ENCODE measurements at places on chromosomes 11 and 22.

- DNase-seq, result no peak
Measured at GRCh38 chr11:132728026-132728425, 804.3 kb downstream of the OPCML start.

GRCh38 chr11:35747668-35748067 is 85.1 kb downstream of the TRIM44 start:
- DNase-seq, result no peak

DNA sequence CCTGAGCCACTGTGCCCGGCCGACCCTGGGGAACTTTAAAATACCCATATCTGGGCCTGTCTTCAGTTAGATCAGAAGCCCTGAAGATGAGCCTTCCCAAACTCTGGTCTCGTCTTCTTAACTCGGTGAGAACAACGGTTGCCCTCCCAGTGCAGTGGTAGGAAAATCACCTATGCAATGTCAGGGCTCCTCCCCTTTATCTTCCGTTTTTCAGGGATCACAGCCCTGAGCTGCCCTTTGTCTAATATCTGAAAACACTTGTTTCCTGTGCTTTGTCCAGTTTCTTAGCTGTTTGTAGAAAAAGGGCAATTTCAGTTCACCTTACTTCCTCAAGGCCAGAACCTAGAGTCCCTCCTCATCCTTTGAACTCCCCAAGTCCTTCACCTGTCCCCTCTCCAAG is 9.4 kb downstream of the DRAP1 start:
- no peak for DNase-seq

DNA sequence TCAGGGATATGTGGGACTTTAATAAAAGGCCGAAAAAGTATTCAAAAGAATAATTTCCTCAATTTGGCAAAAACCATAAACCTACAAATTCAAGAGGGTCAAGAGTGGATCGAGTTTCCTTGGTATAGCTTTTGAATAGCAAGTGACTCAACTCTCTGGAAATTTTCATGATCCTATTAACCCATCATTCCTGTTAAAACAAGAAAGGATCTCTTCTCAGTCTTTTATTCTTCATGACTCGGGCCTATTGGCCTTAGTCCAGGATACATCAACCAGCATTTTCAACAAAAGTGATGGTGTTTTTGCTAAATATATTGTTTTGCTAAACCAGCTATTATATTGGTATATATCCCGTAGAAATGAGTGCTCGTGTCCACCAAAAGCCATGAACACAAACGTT is 110.3 kb downstream of the ATXN10 start:
- no peak for DNase-seq

GRCh38 chr11:36007127-36007655 is 63.3 kb downstream of the LDLRAD3 start:
- DNase-seq, result no peak

GRCh38 chr11:128911701-128912100 is 20.5 kb downstream of the KCNJ5 start:
- no peak for DNase-seq

- DNase-seq, result no peak
Measured at GRCh38 chr11:76023236-76024068, 182.8 kb downstream of the WNT11 start.

DNA sequence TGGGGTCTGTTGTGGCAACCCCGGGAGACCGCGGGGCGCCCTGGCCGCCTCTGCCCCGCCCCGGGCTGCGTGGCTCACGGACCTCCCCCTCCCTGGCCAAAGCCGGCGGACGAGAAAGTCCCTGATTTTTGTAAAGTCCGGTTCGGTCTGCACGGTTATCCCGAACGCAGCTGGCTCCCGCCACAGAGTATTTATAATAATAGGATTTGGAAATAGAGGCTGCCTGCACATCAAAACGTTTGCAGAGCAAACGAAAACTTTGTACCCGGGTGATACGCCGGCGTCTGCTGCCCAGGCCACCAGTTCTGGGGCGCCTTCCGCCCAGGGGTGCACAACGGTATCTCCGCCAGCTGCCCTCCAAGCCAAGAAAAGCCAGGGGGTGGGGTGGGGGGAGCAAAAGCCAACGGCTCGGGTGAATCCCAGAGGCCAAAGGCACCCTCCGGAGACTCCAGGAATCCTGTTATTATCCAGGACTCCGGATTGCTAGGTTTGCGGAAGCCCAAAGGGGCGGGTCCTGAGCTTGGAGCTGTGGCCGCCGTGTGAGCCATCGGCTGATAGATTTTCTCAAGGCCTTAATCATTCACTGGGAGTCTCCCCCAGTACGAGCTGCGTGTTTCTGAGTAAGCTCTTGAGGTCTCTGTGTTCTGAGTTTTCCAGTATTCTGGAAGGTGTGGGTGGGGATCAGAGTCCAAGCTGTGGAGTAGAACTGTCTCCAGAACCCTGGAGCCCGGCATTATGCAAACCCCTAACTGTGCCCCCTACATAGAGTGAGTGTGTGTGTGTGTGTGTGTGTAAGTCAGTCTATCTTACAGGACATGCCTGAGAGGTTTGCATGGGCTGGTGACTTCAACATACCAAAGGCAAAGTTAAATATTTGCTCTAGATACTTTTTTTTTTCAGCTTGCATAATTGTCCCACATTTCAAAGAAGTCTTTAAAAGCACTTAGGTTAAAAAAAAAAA is 673 bp upstream of the SHANK2 start:
- DNase-seq, result no peak

GRCh38 chr11:38173676-38174075 is 1575.6 kb upstream of the RAG2 start:
- no peak for DNase-seq

DNA sequence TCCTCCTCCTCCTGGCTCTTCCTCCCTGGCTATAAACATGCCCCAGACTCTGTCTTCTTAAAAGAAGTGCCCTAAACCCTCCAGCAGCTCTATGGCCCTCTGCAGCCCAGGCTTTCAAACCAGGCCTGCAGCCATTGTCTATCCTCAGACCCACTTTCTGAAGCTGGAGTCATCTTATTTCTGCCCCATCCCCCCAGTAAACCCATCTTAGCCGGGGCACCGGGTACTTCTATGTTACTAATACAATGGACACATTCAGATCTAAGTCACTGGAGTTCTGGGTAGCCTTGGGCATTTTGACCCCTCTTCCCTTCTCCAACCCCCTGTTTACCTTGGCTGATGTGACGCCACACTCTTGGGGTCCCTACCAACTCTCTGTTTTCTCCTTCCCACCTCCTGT is 29.7 kb upstream of the CACNG2 start:
- DNase-seq, result no peak

- DNase-seq, result no peak
Measured at GRCh38 chr11:89381094-89381493, 110.1 kb downstream of the NOX4 start.
